HCT116 (cell line): ENCODE measurements at places on chromosomes 5 and 9. TPM values are rescaled to one million over a fixed set of nuclear protein-coding genes. Genes with fewer than 3 reads are reported as not detected.

The DBH gene
- not detected for total RNA-seq

The MRRF gene
- total RNA-seq = 88.6 TPM

DNA sequence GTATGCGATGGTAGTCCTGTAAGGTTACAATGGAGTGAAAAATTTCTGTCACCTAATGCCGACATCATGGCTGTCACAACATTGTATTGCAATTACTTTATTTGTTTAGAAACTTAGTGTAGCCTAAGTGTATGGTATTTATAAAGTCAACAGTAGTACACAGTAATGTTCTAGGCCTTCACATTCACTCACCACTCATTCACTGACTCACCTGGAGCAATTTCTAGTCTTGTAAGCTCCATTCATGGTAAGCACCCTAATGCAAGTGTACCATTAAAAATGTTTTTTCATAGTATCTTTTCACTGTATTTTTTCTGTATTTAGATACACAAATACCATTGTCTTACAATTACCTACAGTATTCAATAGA is 58.5 kb downstream of the ATP10B start:
- no peak overlapping the region for H3K4me3 ChIP-seq
- H3K27ac ChIP-seq = no peak overlapping the region
- no peaks in the 10 kb centered on the region for H3K36me3 ChIP-seq
- no peaks in the 10 kb centered on the region for H3K27me3 ChIP-seq
- H3K4me1 ChIP-seq = no peaks in the 10 kb centered on the region

DNA sequence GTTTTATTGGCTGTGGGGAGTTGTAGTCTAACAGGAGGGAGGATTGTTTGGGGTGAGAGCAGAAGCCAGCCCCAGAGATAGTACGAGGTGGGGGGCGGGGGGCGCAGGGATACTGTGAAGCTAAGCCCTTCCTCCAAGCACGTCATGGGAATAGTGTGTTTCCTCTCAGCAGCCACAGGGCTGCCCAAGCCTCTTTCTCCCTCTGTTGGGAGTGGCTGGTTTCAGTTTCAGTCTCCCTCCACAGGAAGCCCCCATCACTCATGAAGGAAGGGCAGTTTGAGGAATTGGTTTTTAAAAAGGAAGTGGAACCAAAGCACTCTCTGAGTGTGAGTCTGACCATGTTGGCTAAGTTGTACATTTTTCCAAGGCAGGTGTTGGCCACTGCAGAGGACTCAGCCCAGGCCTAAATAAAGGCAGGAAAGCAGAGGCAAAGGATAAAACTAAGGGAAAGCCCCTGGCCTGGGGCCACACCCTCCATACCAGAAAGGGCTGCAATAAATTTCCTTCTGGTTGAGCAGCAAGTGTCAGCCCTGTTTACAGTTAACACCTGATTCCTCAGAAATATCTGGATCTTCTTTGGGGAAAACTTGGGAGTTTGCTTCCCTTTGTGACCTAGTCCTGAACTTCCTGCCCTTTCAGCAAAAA is 3.2 kb downstream of the RAB24 start:
- no peak overlapping the region for H3K4me3 ChIP-seq
- H3K27me3 ChIP-seq = no peaks in the 10 kb centered on the region
- no peak overlapping the region for H3K27ac ChIP-seq
- H3K4me1 ChIP-seq = peaks cover 19% of the 10 kb centered on the region
- H3K36me3 ChIP-seq = peaks cover 4% of the 10 kb centered on the region; the same call in 1 of the 2 replicates

- no peaks in the 10 kb centered on the region for H3K4me1 ChIP-seq
- no peaks in the 10 kb centered on the region for H3K36me3 ChIP-seq
- no peak overlapping the region for H3K4me3 ChIP-seq
- no peaks in the 10 kb centered on the region for H3K27me3 ChIP-seq
Observed at GRCh38 chr5:159610966-159611579, 280.8 kb upstream of the IL12B start.

GRCh38 chr5:65928322-65928752 is 2.0 kb downstream of the ERBIN start:
- H3K4me3 ChIP-seq = peak overlapping the region; percentile 81
- H3K27ac ChIP-seq = no peak overlapping the region
- no peaks in the 10 kb centered on the region for H3K27me3 ChIP-seq
- no peaks in the 10 kb centered on the region for H3K36me3 ChIP-seq

GRCh38 chr5:62900976-62901375 is 322.4 kb downstream of the LRRC70 start:
- H3K4me3 ChIP-seq = no peak overlapping the region
- no peaks in the 10 kb centered on the region for H3K36me3 ChIP-seq
- no peaks in the 10 kb centered on the region for H3K4me1 ChIP-seq
- H3K27me3 ChIP-seq = no peaks in the 10 kb centered on the region
- no peak overlapping the region for H3K27ac ChIP-seq

DNA sequence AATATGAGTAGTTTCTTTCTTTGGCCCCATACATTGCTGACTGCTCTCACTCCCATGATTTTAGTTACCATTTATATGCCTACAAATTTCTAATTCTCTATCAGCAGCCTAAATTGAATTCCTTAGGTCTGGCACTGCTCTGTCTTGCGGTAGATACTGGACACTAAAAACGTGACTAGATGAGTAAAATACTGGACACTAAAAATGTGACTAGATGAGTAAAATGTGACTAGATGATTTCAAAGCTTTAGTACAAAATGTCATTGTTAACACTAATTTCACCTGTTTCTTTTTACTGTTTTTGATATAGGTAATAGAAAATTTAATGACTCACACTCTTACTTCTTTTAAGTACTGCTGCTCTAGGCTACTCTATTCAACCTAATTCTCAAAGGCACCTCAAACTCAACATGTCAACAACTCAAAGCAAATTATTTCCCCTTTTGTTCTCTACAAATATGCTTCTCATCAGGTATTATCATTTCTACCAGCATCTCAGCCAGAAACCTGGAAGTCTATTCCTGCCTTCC is 31.4 kb upstream of the GOLGA1 start:
- H3K27me3 ChIP-seq = no peaks in the 10 kb centered on the region
- H3K4me1 ChIP-seq = no peaks in the 10 kb centered on the region
- H3K36me3 ChIP-seq = peaks cover 3% of the 10 kb centered on the region; the same call in 1 of the 2 replicates
- H3K4me3 ChIP-seq = no peak overlapping the region

DNA sequence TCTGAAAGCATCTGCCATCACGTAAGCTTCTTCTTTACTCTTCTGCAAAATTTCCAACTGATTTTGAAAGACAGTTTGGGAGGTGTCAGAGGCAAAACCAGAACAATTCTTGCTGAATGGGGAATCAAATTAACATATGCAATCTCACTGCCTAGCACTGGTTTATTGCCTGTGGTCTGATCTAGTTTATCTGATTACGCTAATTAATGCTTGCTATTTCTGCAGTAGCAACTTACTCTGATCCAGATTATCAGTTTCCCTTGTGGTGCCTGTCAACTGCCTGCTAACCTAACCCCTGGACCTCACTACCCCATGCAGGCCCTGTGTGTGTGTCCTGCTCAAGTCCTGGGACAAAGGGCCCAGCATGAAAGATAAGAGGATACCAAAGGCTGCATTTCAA is 40.3 kb downstream of the CCDC125 start:
- peaks cover 2% of the 10 kb centered on the region; the same call in 1 of the 2 replicates for H3K36me3 ChIP-seq
- no peak for DNase-seq
- no peaks in the 10 kb centered on the region for H3K27me3 ChIP-seq
- H3K27ac ChIP-seq = no peak overlapping the region
- H3K4me3 ChIP-seq = no peak overlapping the region
- no peaks in the 10 kb centered on the region for H3K4me1 ChIP-seq

DNA sequence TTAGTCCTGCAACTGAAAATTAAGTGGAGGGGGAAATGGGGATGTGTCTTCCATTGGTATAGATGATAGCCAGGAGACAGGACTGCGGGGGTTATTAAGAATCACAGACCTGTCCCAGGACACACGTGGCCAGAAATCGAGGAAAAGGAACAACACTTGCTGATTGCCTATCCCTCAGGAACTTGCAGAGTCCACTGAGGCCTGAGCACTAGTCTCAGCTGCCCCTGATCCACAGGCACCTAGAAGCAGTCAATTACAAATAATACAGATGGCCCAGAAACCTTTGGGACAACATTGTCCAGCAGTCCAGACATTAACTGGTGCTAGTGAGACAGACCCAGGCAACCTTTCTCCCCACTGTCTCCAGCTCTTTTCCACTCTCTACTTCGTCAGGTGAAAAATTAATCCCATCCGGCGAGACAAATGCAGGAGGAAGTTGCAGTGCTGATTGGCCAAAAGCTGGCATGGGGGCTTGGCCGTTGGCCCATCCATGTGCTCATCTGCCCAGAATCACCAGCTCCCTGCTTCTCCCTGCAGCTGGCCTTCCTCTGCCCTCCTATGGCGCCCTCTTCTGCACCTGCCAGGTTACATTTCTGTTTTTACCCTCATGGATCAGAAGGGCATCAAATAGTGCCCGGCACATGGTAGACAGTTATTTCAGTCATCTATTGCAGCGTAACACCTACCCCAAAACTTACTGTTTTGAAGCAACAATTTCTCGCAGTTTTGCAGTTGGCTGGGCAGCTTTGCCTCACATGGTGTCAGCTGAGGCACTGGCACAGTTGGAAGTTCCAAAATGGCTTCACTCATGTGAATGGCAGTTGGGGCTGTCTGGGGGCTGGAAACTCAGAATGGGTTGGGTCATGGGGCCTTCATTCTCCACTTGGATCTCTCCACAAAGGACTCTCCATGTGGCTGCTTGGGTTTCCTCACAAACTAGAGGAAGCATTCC is 3.6 kb upstream of the B4GALT1 start:
- peak; percentile 49 for DNase-seq
- H3K27ac ChIP-seq = no peak overlapping the region
- H3K4me1 ChIP-seq = peaks cover 38% of the 10 kb centered on the region
- H3K36me3 ChIP-seq = no peaks in the 10 kb centered on the region
- no peaks in the 10 kb centered on the region for H3K27me3 ChIP-seq

GRCh38 chr5:448061-448765 is 5.2 kb downstream of the EXOC3 start:
- peaks cover 19% of the 10 kb centered on the region for H3K4me1 ChIP-seq
- H3K36me3 ChIP-seq = peaks cover 23% of the 10 kb centered on the region
- no peak overlapping the region for H3K27ac ChIP-seq
